Stimulated activated CD4-positive, alpha-beta T cell treated with anti-CD3 and anti-CD28 coated beads, Interleukin-15, amount 100 ng/mL, for 1 hour (primary cell): ENCODE measurements at places on chromosomes 6 and 20.

GRCh38 chr6:165798991-165799390 is 135.9 kb upstream of the PDE10A start:
- DNase-seq = no peak

DNA sequence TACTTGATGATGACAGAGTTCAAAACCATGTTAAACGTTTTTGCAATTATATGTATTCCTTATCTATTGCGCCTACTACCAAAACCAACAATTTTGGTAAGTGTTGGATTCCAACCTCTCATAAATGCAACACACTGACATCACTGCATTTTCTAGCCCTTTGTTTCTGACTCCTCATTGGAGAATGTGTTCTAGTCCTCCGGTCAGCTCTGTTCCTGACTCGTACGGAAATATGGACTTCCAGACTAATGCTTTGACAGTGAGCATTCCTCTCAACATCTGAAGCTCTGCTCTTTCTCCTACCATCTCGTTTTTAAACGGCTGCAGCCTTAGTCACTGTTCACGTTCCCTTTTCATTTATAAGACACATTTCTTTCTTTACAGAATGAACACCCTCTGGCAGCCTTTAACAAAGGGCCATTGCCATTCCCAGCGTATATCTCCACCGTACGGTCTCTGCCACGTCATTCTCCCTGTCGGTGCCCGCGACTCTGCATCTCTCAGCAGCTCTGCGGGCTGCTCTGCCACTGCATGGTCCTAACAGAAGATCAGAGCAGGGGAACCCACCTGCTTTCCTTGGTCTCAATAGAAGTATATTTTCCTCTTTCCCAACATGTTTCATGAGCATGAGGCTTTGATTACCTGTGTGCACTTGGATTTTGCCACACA is 103.0 kb upstream of the SYNDIG1 start:
- DNase-seq = no peak

DNA sequence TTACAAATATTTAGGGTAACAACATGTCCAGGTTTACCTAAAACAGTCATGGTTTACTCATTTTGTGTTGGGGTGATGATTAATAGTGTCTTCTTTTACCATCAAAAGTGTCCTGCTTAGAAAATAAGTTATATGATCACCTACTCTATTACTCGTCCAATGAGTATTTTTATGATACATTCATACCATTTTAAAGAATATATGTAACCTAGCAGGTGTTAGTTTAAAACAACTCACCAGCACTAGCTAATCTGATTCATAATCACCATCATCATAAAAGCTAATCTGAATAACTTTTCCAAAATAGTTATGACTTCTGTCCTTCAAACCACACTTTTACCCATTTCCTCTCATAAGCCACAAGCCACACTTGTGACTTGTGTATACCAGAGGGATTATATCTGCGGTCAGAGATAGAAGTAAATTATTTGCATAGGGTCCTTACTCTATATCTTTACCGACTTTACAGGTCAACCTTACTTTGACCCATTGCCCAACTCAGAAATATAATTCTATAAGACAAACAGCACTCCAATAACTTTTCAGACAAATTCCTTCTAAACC is 33.3 kb upstream of the NRN1 start:
- DNase-seq = no peak

DNA sequence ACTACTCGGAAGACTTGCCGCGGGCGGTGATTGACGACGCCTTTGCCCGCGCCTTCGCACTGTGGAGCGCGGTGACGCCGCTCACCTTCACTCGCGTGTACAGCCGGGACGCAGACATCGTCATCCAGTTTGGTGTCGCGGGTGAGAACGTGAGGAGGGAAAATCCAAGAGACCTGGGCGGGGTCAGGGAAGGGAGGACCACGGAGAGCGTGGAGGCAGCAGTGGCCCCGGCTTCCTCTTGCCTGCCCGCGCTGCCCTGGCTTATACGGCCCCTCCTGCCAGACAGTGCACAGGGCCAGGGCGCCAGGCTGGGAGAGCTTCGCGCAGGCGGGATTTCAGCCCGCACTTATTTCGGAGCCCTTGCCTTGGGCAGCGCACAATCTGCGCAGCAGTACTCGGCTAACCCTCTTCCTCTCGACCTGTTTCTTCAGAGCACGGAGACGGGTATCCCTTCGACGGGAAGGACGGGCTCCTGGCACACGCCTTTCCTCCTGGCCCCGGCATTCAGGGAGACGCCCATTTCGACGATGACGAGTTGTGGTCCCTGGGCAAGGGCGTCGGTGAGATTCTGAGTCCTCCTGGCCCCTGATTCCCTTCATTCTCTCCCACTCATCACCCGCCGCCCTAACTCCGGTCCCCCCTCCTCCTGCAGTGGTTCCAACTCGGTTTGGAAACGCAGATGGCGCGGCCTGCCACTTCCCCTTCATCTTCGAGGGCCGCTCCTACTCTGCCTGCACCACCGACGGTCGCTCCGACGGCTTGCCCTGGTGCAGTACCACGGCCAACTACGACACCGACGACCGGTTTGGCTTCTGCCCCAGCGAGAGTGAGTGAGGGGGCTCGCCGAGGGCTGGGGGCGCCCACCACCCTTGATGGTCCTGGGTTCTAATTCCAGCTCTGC is 2.0 kb downstream of the MMP9 start:
- DNase-seq = no peak

GRCh38 chr6:109799664-109800063 is 108.6 kb downstream of the FIG4 start:
- DNase-seq = no peak

DNA sequence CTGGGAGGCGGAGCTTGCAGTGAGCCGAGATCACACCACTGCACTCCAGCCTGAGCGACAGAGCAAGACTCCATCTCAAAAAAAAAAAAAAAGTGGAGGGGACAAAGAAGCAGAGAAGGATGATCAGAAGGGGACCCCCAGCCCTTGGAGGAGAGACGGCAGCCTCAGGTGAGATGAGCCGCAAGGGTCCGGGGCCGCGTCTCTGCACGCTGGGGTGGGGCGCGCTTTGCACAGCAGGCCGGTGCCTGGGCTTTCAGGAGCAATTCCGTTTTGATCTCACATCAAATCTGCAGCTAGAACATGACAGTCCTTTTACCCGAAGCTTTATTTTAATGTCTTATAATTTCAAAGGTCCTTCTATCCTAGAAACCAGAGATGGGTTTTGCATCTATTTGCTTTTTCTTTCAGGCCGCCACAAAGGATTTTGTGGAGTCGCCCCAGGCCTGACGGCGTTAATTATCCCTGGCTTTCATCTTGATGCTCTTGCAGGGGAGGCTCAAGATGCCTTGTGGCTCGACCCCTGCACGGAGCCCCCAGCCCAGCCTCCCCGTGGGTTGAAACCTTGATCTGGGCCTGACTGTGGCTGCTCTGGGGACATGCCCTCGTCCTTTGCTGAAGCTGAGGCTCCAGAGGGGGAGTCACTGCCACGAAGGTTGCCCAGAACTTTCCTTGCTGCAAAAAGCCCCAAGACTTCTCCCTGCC is 17.3 kb downstream of the HRH3 start:
- no peak for DNase-seq

DNA sequence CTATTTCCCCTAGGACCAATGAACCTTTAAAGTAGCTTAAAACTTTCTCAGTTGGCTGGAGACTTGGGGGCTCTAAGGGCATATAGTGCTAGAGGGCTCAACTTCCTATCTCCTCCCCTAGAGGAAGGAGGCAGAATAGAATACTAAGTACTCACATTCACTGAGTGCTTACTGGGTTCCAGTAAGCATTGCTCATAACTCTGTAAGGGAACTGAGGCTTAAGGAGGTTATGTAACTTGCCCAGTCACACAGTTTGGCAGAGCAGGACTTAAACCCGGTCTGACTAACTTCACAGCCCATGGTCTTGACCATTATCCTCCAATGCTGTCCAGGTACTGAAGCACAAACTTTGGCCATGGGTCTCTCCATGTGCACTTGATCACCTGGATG is 12.5 kb downstream of the SESN1 start:
- DNase-seq = no peak

DNA sequence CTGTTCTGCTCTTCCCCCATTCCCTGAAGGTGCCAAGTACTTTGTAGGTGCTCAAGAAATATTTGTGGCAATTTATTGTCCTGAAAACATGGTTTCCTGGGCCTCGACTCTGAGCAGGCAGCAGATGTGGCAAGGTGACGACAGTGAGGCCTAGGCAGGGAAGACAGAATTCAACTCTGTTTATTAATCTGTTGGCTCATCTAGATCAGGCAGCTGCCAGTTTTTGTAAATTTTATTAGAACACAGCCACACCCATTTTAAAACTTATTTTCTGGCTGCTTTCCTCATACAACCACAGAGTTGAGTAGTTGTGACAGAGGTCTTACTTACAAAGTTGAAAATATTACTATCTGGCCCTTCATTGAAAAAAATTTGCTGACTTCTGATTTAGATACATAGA is 24.5 kb downstream of the MAPK14 start:
- DNase-seq = no peak

DNA sequence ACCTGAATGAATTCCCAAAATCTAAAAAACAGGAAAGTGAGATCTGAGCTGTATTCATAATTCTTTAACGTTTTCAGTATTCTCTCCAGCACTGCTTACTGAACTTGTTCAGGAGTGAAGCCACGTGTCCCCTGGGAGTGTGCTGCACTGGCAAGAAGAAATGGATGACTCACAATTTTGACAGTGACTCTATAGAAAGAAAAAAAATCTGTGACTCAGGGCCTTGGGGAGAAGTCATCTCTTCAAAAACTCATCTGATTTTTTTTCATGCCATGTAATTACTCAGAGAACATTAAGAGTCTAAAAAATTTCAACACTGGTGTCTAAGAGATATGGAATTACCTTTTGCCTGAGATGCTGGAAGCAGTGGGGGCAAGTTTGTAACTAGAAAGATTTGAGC is 39.7 kb downstream of the ANKEF1 start:
- DNase-seq = no peak

DNA sequence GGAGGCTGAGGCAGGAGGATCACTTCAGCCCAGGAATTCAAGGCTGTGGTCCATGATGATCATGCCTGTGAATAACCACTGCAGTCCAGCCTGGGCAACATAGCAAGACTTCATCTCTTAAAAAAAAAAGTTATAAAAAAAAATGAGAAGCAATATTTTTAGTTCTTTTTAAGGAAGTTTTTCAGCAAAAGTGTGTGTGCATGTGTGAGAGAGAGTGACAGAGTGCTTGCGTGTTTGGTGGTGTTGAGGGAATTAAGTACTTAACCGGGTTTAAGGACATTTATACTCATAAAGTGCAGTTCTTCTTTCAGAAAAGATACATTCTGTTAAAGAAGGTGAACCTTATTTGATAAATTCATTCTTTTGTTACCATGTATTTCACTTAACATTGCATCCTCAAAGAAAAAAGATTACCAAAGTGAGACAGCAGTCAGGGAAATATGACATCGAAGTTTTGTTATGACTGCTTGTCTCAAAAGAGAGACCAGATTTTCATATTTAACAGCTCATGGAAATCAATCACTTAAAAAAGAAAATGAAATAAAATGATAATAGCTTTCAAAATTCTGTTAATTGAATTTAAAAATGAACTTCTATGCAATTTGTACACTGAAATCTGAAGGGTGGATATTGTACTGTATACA is 254.7 kb downstream of the ARHGAP18 start:
- DNase-seq = no peak

- no peak for DNase-seq
Measured at GRCh38 chr6:89792881-89793280, 26.7 kb downstream of the MDN1 start.

DNA sequence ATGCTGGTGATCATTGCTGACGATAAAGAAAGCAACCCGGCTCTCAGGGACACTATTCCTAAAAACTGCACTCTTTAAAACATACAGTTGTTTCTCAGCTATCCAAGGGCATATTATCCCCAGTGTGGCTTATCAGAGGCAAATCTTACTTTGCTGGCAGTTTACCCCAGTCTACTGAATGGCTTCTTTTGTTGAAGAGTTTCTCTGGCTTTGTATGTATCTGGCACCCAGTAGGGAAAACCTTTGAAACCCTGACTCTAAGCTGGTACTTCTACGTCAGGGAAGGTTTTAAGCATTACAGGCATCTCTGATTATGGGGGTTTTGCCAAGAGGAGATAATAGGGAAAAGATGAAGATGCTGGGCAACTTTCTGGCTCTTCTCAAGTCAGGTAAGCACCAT is 637.6 kb upstream of the CHD6 start:
- DNase-seq = no peak

DNA sequence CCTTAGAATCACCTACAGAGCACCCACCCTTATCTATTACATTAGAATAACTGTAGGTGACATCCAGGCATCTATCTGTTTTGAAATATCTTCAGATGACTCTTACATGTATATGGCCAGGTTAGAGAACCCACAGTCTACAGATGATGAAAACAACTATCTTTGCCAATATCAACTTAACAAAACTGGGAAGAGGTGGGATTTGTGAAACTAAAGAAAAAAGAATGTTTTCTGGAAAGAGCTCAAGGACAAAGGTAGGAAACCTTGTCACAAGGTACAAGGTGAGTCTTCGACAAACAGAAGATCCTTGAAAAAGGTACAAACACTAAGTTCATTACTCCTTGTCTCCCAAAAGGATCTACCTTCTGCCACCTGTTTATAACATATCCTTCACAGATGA is 47.0 kb upstream of the DST start:
- DNase-seq = no peak

GRCh38 chr20:50980851-50981713 is 22.5 kb downstream of the MOCS3 start:
- DNase-seq = peak; percentile 34

DNA sequence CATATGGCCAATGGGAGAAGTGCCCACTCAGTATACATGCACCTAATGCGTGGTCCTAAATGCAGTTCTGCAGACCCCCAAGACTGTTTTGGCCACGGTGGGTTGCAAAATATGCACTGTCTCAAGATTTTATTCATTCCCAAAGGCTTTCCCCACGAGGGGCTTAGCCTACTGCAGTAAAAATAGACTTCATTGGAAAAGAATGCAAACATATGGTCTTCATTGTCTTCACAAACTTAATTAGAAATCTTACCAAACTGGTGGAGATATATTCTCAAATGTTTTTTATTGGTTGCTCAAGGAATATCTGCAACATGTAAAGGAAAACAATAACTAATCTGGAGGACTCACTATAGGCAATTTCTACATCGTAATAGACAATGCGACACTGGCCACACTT is 31.6 kb upstream of the PRL start:
- no peak for DNase-seq

GRCh38 chr20:49063279-49063678 is 17.2 kb downstream of the CSE1L start:
- no peak for DNase-seq

DNA sequence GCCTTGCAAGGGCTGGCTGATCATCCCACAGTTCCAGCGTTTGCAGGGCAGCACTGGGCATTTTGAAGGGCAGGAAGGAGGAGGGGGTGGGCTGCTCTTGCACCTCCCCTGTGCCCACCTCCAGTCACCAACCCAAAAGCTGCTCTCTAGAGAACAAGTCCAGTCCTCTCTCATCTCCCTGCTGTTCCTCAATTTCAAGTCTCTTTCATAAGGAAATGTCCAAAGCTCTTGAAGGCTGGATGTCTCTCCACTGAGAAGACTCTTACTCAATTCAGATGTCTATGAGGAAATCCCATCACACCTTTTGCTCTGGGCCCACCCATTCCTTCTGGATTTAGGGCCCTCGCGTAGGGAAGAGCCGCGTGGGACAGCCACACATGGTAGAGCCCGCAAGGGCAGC is 31.7 kb downstream of the WRNIP1 start:
- no peak for DNase-seq

GRCh38 chr6:98514073-98514720 is 320.2 kb upstream of the POU3F2 start:
- no peak for DNase-seq
